ENCODE measurements at places on chromosomes 3 and 15.

- DNase-seq = no peak
Measured at GRCh38 chr3:13206799-13207577, 133.8 kb upstream of the IQSEC1 start.

GRCh38 chr3:162262129-162262528 is 765.5 kb downstream of the OTOL1 start:
- DNase-seq = no peak

- DNase-seq = no peak
Measured at GRCh38 chr3:94024385-94024784, 4.0 kb downstream of the STX19 start.

DNA sequence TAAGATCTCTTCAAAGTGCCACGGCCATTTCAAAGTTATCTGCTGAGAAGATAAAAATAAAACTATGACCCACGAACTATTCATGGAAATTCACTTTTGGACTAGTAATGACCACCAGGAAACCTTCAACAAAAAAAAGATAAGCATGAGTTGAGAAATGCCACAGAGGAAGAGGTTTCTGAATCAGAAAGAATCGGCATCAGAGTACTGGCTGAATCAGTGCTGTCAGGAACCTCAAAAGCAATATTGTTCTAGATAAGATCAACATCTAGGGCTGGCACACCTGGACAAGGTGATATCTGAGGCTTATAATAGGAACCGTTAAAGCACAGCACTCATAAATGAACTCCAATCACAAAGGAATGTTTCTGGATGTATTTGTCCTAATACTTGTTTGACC is 72.7 kb downstream of the PEAK1 start:
- no peak for DNase-seq

GRCh38 chr3:194057570-194058188 is 78.3 kb upstream of the HES1 start:
- DNase-seq = no peak

DNA sequence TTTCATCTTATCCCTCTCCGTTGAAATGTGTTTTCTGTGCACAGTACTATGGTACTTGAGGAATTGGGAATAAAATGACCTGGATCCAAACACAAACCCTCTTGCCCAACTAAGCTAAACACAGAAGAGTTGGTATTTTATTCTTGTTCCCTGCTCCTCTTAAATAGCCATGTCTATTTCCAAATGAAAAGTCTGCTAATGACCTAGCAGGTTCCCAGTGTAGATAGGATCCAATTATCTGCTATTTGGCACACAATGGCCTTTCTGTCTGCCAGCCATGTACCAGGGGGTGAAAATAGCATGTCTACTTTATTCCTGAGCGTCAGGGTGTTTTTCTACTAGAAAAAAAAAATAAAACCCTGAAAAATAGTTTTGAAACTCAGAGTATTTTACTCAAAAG is 657.0 kb upstream of the NAALADL2 start:
- DNase-seq = no peak

- no peak for DNase-seq
Measured at GRCh38 chr3:173351886-173352285, 45.7 kb upstream of the NLGN1 start.

GRCh38 chr3:29708884-29709283 is 428.0 kb downstream of the RBMS3 start:
- DNase-seq = no peak

- no peak for DNase-seq
Measured at GRCh38 chr3:55169608-55170072, 241.8 kb upstream of the LRTM1 start.

DNA sequence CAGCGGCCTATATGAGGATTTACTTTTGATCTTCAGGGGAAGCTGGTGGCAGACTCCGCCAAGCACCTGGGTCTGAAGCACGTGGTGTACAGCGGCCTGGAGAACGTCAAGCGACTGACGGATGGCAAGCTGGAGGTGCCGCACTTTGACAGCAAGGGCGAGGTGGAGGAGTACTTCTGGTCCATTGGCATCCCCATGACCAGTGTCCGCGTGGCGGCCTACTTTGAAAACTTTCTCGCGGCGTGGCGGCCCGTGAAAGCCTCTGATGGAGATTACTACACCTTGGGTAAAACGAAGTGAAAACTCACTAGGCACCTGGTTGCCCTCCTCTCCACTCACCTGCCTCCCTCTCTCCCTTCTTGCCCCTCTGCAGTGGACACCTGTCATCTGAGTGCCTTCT is 33.8 kb upstream of the TRA2B start:
- DNase-seq = no peak

- no peak for DNase-seq
Measured at GRCh38 chr3:148512648-148513047, 185.1 kb upstream of the AGTR1 start.

DNA sequence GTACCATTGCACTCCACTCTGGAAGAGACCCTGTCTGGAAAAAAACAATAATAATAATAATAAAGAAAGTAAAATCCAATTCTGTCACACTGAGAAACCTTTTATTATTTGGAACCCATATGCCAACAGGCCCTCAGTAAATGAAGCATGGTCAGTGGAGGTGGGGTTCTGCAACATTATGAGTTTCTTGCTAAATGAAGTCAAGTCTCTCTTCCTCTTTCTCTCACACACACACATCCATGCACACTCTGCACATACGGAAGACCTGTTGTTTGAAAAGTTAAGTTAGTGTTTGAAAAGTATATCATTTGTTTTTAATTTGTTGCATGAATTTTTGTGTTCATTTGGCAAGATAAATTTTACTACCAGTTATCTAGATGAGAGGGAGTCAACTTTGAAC is 27.8 kb downstream of the GAP43 start:
- no peak for DNase-seq

DNA sequence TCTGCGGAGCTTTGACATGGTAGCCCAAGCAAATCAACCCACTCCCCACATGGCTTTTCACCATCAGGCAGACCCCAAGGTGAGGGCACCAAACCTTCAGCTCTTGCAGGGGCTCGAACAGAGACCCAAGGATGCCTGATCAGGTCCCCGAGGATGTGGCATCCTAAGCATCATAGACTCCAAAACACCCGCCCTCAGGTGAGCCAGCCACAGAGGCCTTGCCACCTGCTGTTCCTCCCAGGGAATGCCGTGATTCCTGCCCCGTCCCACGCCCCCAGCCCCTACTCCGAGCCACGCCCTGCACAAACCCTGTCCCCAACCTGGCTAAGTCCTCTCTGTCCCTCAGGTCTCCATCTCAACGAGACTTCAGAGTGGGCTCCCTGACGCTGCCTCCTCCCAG is 34.7 kb upstream of the SLC41A3 start:
- DNase-seq = no peak

DNA sequence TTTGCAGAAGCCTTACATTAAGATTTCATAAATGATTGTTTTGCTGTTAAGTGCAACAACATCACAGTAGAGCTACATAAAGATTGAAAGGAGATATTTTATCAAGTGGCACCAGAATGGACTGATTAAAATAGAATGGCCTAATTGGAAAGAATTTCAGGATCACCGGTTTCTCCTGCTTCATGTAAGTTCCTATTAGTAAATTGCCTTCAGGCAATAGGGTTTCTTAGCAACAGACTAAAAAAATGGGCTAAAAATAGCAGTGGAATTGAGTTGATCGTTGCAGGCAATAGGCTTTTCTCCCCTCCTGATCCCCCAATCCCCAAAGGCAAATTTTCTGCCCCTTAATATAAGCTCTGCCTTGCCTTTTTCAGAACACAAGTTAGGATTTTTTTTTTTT is 917 bp downstream of the LNP1 start:
- DNase-seq = no peak

DNA sequence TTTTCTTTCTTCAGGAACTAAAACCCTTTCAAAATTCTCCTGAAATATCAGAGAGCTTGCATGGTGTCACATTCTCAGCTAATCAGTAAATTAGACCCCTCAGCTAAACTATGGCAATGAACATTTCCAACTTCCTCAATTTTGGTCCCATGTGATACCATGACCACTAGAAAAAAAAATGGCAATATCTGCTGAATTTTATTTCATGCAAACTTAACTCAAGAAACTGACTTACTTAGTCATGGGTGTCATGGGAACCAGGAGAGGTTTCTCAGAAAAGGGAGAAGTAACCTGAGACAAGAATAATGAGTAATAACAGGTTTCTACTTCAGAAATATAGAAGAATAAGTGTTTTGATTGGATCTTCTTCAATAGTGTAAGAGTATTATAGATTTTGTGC is 784.6 kb upstream of the ALCAM start:
- DNase-seq = no peak

Data from stimulated activated naive CD8-positive, alpha-beta T cell treated with anti-CD3 and anti-CD28 coated beads, Interleukin-15, amount 100 ng/mL, for 72 hours (primary cell).